Peyer's patch (tissue), 4 donors: ENCODE measurements at places on chromosomes 3 and 15. TPM values are rescaled to one million over a fixed set of nuclear protein-coding genes. Genes with fewer than 3 reads are reported as not detected.

Gene KBTBD12
- 1.5 TPM for total RNA-seq

Gene TRIM42
- not detected for total RNA-seq

DNA sequence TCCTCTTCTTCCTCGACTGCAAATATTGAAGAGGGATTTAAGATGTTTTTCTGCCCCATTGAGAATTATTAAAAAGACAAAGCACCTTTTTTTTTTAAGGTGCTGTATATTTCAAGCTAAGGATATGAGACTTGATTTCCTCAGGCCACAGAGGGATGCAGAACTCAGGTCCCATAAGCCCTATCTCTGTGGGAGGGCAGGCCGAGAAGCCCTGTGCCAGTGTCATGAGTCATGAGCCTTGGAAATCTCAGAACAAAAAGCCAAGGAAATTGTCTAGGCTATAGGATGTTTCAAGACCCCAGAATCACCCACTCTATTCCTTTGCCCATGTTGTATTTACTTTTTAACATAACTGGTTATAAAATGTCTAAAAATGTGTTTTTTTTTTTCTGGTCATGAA, 7.3 kb downstream of the ESYT3 start:
- no peak for DNase-seq

- DNase-seq, result no peak
Measured at GRCh38 chr3:110933821-110934426, 137.7 kb upstream of the NECTIN3 start.

- no peak for DNase-seq
Measured at GRCh38 chr3:65779390-65779789, 259.3 kb downstream of the MAGI1 start.
